ENCODE measurements at places on chromosomes 7 and 10.

GRCh38 chr7:44796504-44797328 is at the start of gene PPIA:
Gene PPIA, plus strand, starts transcription at chr7:44796681. Its CDS starts 44 bp downstream, at chr7:44796725.
- peak; percentile 99 for DNase-seq

DNA sequence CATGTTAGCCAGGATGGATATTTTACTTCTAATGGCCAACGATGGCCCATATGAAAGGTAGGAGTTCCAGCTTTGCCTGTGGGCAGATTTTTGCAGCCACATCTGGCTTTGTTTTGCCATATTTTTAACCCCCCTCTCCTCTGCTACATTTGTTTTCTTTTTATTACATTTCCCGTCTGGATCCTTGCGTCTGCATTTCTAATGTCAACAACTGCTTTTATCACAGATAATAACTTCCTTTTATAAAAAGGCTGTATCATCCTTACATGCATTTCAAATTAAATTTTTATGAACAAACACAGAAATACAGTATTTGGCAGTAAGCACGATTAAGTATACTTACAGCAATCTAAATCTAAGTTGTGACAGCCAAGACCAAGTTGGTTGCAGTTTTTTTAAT is 156.0 kb downstream of the BAMBI start:
- peak; percentile 75 for DNase-seq

DNA sequence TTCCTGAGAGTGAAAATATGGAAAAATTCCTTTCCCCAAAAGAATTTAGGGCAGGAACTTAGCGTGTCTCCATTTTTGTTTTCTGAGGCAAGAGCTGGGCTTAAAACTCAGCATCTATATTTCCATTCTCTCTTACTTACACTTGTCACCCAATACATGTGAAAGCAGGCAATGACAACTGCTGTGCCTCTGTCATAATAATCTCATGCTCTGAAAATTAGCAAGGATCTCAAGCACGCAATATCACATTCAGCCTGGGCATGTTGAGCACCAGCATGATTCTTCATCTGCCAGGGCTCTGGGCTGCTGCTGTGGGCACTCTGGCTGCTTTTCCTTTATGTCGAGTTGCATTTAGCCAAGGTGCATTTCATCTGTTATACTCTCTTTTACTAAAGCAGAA is 255.5 kb downstream of the SNX10 start:
- no peak for DNase-seq

GRCh38 chr7:130486114-130486953 is 5.6 kb upstream of the MEST start:
- DNase-seq = no peak

DNA sequence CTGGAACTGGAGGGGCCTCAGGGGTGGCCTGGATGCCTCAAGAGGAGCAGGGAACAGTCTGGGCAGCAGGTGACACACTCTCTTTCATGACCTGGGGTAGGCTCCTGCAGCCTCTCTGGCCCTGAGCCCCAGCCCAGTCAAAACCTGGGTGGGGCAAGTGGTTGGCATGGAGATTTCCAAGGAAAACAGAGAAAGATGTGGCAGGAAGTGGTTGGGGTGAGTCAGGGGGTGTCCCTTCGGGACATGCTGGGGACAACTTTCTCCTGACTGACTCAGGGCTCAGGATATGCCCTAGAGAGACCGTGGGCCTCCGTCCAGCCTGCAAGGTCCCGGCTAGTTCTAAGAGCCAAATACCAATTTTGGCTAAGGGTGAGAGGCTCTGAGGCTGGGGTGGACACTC is 2.9 kb downstream of the AQP1 start:
- DNase-seq = peak; percentile 34

DNA sequence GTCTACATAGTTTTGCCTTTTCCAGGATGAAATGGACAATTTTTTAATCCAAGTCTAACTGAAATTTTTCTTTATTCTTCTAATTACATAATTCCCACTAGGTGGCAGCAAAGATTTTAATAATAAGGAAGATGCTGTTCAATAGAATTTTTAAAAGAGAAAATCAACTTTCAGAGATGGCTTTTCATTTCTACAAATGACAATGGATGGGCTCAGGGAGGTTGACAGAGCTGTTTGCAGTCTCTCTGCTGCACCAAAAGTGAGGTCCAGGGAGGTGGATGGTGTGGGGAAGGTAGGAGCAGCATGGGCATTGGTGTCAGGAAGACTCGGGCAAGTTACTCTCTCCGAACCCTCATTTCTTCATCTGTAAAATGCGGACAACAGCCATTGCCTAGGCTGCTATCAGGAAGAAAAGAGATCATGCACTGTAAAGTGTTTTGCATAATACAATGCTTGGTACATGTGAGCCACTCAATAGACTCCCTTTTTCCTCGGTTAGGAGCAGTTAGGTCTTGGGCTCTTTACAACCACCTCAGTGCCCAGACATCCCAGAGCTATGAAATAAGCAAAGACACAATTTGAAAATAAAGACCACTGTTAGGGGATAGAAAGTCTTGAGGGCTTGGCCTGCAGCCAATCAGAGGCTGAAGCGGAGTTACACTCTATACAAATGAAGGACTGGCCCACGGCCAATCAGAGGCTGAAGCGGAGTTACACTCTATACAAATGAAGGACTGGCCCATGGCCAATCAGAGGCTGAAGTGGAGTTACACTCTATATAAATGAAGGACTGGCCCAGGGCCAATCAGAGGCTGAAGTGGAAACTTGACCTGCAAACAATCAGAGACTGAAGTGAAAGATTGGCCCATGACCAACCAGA is 107.1 kb downstream of the ABLIM1 start:
- peak; percentile 56 for DNase-seq

GRCh38 chr7:132333301-132333700 is 243.0 kb downstream of the PLXNA4 start:
- DNase-seq = no peak

DNA sequence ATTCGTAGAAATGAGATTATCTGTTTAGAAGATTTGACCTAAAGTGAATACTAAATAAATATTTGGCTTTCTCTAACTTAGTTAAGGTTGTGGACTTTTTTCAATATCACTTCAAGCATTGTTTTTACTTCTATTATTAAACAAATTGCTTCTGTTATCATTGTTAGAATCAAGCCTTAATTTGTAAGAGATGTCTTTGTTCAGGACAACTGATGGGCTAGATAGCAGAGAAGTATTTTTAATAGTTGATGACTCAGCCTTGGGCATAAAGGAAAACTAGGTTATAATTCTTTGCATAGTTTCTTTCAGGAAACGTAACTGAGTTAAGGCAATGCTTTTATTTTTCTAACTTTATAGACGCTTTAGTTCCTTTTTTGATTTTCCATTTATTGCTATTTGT is 128.8 kb upstream of the SMIM30 start:
- DNase-seq = no peak

- DNase-seq = peak; percentile 55
These were observed 3.3 kb downstream of the IMMP2L start for GRCh38 chr7:111558991-111559390.

DNA sequence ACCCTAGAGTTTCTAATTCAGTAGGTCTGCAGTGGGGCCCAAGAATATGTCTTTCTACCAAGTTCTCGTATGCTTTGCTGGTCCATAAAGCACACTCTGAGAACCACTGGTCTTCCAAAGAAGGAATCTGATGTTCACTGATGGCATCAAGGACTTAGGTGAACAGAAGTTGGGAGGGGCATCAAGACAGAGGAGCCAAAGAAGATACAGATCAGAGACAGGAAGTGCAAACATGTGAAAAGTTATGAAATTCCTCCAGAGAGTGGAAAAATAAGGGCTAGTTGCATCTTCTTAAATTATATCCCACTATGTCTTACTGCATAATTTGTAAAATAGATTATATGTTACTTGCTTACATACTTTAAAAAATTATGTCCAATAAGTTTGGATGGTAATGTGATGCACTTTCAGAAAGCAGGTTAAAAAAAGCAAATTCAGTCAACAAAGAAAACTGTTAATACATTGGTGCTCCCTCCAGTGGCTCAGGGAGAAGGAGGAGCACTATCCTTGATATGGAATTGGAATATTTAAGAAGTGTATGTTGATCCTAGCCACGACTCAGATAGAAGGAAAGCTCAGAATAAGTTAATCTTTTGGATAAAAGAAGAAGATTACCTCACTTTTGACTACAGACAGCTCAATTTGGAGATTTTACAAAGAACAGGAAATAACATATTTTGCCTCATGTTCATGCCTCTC is 35.8 kb downstream of the CREB3L2 start:
- DNase-seq = no peak

DNA sequence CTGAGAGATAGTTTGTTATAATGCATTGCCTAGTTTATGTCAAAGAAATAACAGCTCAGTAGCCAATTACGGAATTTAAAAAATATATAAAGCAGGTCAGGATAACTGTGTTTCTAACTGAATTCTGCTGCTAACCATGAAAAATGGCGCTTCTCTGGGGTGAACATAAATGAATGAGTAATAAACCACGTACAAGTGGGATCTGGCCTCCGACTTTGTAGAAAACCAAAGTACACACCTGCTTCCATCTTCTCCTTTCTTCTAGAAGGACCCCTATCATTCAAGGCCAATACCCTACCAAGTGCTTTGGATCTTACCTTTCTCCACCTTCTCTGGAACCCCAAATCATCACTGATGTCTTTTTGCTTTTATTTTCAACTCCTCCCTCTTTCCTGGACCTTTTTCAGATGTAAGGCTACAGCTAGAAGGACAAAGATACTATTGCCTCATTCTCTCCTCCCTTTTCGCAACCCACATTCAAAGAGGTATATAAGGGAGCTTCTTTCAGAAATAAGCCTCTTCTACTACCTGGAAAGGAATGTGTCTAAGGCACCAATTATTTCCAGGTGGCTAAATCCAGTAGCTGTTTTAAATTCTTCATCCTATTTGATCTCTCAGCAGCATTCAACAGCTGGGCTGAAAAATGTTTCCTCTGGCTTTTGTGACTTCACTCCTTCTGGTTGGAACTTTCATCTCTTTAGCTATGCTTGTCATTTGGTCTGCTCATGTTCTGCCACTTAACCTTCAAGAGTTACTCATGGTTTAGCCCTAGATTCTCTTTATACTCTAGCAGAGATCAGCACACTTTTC is 37.7 kb downstream of the NAMPT start:
- DNase-seq = no peak

- peak; percentile 65 for DNase-seq
These were observed 8.9 kb downstream of the LCOR start for GRCh38 chr10:96840841-96841518.

DNA sequence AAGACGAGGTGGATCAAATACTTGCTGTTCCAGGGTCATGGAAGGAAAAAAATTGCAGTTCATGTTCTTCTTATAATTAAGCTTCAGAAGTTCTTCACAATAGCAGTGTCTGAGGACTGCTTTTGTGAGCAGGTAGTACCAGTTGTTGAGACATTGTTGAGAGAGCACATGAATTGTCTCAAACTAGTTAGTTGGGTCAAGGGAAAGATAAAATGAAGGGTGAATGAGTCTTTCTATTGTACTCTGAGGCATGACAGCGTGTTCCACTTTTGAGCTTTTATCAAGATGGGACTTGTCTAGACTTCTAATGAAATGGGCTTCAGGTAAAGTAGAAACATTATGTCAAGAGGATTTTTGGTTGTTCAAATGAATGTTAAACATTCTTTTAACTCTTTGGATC is 26.0 kb downstream of the KAT6B start:
- no peak for DNase-seq

DNA sequence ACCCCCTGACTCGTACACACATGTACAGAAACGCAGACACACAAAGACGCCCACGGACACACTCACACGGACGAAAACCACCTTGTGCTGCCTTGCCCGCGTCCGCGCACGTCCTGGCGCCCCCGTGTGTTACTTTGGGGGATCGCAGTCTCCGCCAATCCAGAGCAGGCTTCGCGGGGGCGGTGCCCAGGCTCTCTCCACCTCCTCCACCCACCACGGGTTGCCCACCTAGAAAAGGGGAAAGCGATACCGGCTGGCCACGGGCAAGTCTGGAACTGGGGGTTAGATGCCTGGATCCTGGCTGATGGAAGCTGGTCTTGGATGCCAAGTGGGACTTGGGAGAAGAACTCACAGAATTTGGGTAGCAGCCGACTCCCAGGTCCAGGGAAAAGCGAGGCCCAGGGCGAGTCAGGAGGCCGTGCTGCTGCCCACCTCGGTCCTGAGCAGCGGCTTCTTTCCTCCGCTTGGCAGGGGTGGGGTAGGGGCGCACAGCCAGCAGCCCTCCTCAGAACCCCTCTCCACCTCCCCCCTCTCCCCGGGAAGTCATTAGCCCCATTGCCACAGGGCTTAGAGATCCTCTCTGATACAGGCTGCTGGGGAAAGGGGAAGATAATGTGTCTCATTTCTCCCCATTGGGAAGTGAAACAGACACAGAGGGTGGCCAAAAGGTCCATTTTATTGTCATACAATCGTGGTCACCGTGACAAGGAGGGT is 4.6 kb upstream of the VGF start:
- DNase-seq = peak; percentile 54

DNA sequence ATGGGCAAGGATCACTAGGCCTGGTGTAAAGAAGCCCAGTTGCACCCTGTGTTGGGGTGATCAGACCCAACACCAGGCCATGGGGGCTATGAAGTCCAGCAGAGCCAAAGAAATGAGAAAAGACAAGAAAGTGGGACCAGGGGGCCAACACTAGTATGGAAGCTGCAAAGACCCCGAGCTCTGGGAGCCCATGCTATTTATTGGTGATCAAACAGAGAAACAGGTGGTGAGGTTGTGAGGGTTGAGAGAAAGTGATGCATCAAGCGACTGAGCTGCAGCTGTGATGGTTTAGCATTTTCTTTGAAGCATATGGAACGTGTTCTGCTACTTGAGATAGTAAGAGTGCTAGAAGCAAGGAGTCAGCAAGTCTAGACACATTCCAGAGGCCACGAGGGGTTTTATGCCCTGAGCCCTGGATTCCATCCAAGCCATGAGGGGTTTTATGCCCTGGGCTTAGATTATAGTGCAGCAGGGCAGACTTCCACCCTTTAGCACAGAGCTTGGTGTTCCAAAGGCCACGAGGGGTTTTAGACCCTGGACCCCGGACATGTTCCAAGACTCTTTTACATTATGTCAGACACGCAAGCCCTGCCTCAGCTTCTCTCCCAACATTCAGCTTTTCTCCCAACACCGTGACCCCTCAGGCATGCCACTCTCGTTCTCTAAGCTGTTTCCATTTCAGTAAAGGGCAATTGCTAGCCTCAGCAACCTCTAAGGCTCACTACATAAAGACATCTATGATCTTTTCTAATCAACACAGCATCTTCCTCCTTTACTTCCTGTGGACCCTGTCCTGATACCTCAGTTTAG is 43.1 kb upstream of the GPAM start:
- no peak for DNase-seq

- DNase-seq = peak; percentile 46
These were observed 12.0 kb downstream of the FXYD4 start for GRCh38 chr10:43383204-43383971.

- DNase-seq = no peak
These were observed 246.0 kb upstream of the SHH start for GRCh38 chr7:156058248-156058647.
